Spleen (tissue), 13 donors: ENCODE measurements at places on chromosomes 7 and 10. TPM values are rescaled to one million over a fixed set of nuclear protein-coding genes. Genes with fewer than 3 reads are reported as not detected.

DNA sequence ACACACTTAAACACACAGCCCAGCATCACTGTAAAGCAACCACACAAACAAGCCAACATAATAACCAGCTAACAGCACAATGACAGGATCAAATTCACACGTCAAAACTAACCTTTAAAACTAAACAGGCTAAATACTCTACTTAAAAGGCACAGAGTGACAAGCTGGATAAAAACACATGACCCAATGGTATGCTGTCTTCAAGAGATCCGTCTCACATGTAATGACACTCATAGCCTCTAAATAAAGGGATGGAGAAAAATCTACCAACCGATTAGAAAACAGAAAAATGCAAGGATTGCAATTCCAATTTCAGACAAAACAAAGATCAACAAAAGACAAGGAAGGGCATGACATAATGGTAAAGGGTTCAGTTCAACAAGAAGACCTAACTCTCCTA lies 17.2 kb upstream of the PRSS58 start:
- no peaks in the 10 kb centered on the region for H3K4me1 ChIP-seq
- DNase-seq, result no peak
- H3K4me3 ChIP-seq, result no peak overlapping the region
- H3K36me3 ChIP-seq, result no peaks in the 10 kb centered on the region

DNA sequence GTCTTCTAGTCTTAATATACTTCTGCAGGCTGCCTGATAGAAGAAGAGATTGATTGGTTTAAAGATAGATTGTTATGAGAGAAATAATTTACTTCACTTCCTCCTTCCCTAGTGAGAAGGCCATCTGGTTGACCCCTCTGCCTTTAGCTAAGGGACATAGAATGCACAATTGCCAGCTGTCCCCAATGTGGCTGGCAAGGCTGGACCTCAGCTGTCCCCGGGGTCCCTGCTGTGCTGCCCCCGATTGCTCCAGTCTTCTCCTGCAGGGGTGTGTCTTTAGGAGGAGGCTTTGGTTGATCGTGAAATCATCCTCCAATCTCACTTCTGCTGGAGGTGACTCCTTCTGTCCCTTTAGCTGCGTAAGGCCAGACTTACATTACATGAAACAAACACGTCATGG lies 388.5 kb downstream of the DPP6 start:
- no peaks in the 10 kb centered on the region for H3K27me3 ChIP-seq
- H3K4me3 ChIP-seq, result no peak overlapping the region
- H3K27ac ChIP-seq, result no peak overlapping the region
- H3K36me3 ChIP-seq, result no peaks in the 10 kb centered on the region

HOXA4 gene
- 10.8 TPM for total RNA-seq

DNA sequence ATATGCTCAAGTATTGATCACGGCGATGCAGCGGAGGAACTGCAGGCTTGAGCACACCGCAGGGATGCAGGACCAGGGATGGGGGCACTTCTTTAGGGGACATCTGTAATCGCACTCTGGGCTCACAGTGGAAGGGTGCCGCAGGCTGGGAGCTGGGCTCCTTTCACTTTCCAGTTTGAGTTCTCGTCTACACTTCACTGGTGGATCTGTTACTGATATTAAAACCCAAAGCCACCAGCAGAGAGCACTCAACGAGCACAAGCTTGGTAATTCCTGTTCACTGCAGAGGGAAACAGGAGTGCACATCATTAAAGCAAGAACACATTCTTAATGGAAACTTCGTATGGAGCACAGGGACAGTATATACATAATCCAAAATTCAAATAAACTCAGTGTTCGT lies 91.3 kb downstream of the PARD3 start:
- H3K36me3 ChIP-seq, result no peaks in the 10 kb centered on the region
- no peak overlapping the region for H3K4me3 ChIP-seq
- no peaks in the 10 kb centered on the region for H3K4me1 ChIP-seq
- H3K27ac ChIP-seq, result no peak overlapping the region

- no peak for DNase-seq
- no peak overlapping the region for H3K4me3 ChIP-seq
- H3K27ac ChIP-seq, result no peak overlapping the region
- H3K4me1 ChIP-seq, result peaks cover 4% of the 10 kb centered on the region
- no peaks in the 10 kb centered on the region for H3K36me3 ChIP-seq
These were observed 144.1 kb downstream of the NOC3L start for GRCh38 chr10:94218493-94219183.

DNA sequence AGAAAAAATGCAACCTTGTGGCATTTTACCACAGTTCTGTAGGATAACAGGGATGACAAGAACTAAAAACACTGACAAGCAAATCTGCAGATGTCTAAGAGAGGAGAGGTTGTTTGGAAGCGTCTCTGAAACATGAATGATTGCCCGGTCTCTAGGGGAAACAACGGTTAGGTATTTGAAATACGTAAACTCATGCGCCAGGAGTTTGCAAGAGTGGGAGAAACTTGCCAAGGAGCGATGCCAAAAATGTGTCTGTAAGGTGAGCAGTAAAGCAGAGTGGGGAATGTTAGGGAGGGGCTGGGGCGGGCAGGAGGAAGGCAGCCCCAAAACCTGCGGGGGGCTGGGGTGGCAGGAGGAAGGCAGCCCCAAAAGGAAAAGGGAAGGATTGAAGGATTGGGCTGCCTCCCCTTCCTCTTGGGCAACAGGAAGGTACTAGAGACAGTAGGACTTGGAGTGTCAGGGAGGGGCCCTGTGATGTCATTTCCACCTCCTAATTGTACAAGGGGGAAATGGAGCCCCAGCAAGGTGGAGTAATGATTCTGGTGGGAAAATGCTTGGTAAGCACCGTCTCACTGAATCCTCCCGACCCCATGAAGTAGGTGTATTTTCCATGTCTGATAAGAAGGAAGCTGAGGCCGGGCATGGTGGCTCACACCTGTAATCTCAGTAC lies 33.2 kb upstream of the PLEKHA1 start:
- no peak overlapping the region for H3K27ac ChIP-seq
- no peak for DNase-seq
- no peak overlapping the region for H3K4me3 ChIP-seq
- H3K4me1 ChIP-seq, result no peaks in the 10 kb centered on the region
